AG04449 (cell line): ENCODE measurements at places on chromosomes 6 and 20.
A peak's percentile ranks its signal among the peaks of the same experiment; 100 is the strongest.

DNA sequence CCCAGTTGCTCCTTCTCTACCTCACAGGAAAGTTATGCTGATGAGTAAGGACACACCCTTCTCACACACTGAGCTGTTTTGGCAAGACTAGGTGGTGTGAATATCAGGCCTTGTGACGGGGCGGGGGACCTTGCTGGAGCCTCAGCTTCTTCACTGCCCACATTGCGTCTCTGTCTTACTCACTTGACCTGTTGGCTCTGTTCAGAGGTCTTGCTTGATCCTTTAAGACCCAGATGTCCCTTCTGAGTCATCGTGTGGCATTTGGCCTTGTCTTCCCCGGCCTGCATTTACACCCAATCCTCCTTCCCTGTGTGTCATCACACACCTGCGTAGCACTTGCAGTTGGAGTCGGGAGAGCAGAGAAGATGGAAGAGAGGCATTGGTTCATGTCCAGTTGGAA lies 8.3 kb upstream of the PRND start:
- DNase-seq, result no peak

DNA sequence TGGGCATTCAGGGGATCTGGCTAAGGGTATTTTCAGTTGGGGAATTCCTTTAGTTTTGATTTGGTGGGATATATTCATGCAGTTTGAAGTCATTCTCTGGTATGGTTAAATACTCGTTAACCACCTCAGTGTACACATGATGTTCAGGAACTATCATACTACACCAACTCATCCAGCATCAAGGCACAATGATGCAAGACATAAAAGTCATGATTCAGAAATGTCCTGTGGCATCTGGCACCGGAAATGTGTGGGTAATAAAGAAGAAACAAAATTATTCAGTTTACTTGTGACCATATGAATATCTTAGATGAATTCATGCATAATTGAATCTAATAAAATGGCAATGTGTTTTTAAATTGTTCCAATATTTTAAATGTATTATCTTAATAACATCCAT lies 129.0 kb upstream of the BMP5 start:
- DNase-seq, result no peak

GRCh38 chr6:131952886-131953509 lies 1.8 kb upstream of the CCN2 start:
- no peak for DNase-seq

DNA sequence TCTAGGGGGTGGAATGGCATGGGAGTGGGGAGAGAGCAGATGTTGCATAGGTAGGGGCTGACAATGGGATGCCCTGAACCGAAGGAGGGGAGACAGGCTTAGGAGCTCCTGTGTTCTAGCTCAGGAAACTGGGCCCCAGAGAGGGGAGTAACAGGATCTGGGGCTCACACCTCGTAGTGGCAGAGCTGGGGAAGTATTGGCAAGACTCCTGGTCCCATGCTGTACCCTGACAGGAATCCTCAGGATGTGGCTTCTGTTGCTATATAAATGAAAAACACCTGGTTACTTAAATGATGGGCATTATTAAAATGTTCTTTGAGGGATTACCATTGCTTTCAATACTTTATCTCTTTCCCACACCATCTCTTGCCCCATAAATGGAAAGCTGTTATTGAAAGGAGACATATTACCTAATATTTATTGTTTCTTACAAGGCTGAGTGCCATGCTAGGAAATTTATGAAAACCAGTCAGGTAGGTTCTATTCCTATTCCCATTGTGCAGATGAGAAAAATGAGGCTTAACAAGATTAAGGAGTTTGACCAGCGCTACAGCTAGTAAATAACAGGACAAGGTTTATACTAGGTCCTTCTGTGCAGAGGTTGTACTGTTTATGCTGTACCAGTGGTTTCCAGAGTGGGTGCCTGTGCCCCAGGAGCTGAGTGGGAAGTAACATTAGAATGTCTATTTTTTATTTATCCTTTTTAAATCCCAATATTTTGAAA lies 35.3 kb upstream of the TCP11 start:
- DNase-seq, result no peak

GRCh38 chr20:62943396-62943795 lies 5.4 kb downstream of the GID8 start:
- DNase-seq, result no peak

DNA sequence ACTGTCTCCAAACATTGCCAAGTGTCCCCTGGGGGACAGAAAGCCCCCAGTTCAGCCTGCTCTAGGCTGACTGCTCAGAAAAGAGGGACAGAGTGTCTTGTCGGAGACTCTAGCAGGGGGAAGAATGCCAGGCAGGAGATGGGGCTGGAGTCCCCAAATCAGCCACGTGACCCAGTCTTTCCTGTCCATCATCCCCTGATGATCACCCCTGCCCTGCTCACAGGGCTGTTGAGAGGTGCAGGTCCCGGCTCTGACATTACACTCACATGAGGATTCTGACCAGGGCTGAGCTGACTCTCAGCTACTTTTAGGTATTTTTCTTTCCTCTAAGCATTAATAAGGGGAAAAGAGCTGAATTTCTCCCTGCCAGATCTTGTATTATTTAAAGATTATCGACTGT lies 115.8 kb downstream of the SULF2 start:
- DNase-seq, result no peak

- DNase-seq, result no peak
These were observed 155.1 kb downstream of the CDC5L start for GRCh38 chr6:44542401-44543116.

- DNase-seq, result no peak
These were observed 66.9 kb upstream of the CDH4 start for GRCh38 chr20:61185181-61185580.

GRCh38 chr6:125312478-125312877 lies 10.7 kb upstream of the HDDC2 start:
- no peak for DNase-seq

DNA sequence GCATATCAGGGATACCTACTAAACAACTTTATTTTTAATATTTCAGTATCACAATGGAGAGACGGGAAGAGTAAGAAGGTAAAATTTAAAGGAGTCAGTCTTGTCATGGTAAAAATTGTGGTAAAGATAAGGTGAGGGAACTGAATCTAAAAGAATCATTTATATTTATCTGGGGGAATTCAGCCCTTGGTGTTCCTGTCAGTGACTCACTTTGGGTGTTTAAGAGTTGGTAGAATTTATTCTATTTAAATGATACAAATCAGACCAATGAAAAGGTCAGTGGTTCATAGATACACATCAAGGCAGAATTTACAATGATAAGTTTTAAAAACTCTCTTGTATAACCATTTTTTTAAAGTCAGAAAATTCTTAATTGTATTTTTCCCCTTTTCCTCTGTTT lies 164.4 kb downstream of the CDKAL1 start:
- no peak for DNase-seq

DNA sequence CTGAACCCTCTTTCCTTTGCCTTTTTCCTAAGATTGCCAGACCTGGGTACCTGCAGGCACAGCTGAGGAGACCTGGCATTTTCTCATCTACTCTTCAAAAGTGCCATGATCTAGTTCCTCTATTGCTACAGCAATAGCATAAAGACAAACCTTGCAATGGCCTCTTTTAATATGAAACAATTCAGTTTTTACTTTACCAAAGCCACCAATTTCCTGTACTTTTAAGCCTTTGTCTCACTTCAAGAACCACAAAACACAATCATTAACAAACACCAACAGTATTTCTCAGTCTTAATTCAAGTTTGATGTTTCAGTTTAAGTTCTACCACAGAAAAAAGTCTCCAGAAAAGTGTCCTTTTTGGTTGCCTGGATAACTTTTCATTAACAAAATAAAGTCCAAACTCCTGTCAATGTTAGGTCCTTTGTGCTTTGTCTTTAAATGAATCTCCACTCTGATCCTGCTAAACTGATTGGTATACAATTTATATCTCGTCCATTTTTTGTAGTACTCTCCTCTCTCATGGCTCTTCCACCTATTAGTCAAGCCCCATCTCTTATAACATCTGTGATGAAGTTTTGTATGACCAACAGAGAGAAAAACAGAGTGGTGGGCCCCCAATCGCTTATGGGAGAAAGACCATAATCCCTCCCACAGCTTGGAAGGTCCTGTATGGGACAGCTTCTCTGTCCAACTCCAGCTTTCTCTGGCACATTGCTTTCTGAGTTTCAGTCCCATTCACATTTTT lies 50.5 kb upstream of the THEMIS start:
- no peak for DNase-seq

GRCh38 chr6:65557224-65557623 lies 149.8 kb downstream of the EYS start:
- DNase-seq, result no peak

- DNase-seq, result no peak
These were observed 35.1 kb upstream of the RIMS1 start for GRCh38 chr6:71851214-71851613.

GRCh38 chr6:145643760-145644159 lies 91.6 kb downstream of the EPM2A start:
- DNase-seq, result no peak

DNA sequence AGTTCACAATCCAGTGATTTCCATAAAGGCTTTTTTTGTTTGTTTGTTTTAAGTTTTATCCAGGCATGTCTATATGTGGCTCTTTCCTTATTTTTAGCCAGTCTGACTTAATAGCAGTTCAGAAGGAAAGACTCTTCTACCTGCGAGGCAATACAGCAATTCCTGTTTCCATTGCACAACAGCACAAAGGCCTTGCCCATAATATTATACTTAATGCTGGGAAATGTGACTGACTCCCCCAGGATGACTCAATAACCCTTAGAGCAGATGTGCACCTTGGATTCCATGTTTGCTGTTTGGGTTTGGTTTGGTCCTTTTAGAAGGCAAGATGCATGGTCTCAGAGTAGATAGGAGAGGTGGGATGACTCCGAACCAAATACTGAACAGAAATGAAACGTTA lies 184.1 kb downstream of the MTFR2 start:
- no peak for DNase-seq

DNA sequence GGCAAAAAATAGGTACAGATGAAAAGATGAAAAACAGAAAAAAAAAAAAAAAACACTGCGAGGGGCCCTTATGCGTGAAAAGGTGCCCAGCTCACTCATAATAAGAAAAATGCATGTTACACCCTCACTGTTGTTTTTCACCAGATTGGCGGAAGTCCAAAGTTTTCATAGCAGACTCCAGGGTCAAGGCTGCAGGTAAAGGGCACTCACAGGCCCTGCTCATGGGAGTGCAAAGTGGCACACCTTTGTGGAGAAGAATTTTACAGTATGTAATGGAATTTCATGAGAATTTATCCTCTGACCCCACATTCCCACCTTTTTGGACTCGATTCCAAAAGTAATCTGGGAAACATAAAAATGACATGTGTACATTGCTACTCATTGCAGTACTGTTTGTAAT lies 108.2 kb downstream of the CDKAL1 start:
- no peak for DNase-seq

GRCh38 chr6:39171489-39172376 lies 56.7 kb upstream of the SAYSD1 start:
- DNase-seq, result no peak

- DNase-seq, result peak; percentile 16
These were observed 27.2 kb upstream of the BTBD3 start for GRCh38 chr20:11890331-11891076.

DNA sequence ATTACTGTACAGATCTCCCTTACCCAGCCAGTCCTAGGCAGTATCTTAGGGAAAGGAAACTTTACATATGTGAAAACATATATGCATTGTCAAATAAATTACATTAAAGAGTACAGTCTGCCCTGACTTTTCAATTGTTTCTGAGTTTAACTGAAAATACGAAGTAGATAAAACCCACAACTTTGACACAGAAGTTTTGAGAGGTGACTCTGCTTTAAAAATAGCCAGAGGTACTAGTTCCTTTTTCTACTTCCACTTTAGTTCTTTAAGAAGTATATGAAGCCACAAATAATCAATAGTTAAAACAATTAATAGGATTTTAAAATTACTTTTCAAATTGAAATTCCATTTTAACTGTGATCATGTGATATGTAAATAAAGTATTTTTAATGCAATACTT lies 62.9 kb downstream of the BMP5 start:
- no peak for DNase-seq
